NCI-H446 (cell line): ENCODE measurements at places on chromosomes 11 and 22.
A peak's percentile ranks its signal among the peaks of the same experiment; 100 is the strongest.

DNA sequence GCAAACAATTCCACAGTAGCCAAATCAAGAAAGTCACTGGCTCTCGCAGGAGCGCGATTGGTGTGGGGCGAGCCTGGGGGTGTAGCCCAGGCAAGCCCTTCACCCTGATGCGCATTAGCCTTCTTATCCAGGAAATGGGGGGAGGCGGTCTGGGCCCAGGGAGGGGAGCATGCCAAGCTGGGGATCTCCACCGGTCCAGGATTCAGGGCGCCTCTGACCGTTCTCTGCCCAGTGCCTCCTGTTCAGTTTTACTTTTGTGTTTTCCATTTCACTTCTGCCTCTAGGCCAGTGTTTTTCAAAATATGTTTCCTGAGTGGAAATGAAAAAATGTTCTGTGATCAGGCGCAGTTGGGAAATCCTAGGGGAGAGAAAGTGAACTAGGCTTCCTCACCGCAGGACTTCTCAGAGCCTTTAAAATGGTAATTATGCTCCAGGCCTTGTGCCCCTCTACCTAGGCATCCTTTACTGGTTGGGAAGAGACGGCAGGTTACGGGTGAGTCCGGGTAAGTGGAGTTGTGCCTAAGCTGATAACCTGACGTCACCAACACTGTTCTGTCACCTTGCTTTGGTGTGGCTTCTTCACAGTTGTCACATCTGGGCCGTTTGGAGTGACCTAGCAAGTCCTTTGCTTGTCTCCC lies 18.4 kb downstream of the LRP5 start:
- DNase-seq: no peak

GRCh38 chr11:36074941-36075431 lies 131.1 kb downstream of the LDLRAD3 start:
- peak; percentile 30 for DNase-seq

- no peak for DNase-seq
Measured at GRCh38 chr22:33303099-33303498, 244.9 kb upstream of the SYN3 start.

DNA sequence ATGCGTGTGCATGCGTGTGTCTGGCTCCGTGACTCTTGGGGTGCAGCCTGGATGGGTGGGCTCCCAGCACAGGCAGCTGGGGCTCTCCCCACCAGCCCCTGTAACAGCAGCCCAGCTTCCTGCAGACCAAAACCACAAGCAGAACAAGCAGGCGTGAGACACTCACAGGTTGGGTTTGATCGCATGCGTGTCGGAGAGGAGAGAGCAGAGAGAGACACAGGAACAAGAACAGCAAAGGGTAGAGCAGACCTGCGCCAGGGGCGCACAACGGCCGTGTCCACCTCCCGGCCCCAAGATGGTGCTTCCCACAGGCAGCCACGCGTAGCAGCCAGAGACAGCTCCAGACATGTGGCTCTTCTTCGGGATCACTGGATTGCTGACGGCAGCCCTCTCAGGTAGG lies at the start of gene CD6:
Gene CD6 (plus strand): TSS at position 161 of the 400 bp plus-strand sequence. CDS start 186 bp downstream, at position 347.
- DNase-seq: no peak

GRCh38 chr11:7667460-7667859 lies 5.8 kb downstream of the CYB5R2 start:
- no peak for DNase-seq

DNA sequence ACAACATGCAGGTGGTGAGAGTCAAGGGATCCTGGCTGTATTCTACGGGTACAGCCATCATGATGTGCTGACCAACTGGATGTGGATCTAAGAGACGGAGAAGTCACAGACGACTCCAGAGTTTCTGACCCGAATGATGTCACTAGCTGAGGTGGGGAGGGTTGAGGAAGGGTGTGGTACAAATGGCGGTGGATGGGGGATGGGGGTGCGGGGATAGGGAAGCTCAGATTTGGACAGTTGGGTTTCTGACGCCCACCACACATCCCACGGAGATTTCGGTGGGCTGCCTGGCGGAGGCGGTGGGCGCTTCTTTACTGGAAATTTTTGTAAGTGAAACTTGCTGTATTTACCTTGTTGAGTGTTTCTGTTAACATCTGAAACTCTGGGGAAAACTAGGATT lies 126.7 kb downstream of the OSBP2 start:
- no peak for DNase-seq

DNA sequence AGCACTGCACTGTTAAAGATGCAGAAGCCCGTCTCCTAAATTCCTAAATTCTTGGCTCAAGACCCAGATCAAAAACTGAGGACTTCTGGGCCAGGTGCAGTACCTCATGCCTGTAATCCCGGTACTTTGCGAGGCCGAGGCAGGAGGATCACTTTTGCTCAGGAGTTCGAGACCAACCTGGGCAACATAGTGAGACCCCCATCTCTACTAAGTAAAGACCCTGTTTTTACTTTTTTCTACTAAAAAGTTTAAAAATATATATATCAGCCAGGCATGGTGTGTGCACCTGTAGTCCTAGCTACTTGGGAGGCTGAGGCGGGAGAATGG lies 29.7 kb downstream of the PDGFB start:
- DNase-seq: no peak
